ENCODE measurements at places on chromosomes 6 and 20.

DNA sequence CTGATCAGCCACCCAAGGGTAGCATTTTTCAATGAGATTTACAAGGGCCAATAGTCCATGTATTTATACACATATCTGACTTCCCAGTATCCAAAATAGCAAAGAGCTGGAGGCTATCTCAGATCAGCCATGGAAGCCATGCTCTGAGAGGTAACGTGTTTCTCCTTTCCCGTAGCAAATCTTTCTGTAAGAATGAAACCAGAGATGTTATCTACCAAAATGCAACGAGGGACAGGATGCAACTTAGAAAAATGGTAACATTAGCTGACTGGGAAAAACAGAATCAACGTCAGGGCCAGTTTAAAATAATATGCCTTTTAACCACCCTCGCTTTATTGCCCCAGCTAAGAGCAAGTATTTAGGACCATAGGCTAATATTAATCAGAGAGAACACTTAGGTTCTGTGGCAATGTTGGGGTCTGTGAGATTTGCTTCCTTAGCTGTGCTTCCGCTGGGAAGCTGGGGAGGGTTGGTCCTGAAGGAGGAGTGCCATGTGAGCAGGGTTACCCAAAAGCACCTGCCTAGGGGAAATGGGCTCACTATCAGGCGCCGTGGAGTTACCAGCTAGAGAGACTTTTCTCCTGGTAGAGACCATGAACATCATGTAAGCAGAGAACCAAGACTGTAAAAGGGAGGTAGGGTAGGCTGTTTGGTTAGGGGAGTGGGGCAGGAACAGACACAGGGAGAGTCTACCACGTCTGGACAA, 1.2 kb downstream of the ZNF831 start:
- DNase-seq = no peak

GRCh38 chr6:144248003-144248402, 37.1 kb upstream of the UTRN start:
- no peak for DNase-seq

DNA sequence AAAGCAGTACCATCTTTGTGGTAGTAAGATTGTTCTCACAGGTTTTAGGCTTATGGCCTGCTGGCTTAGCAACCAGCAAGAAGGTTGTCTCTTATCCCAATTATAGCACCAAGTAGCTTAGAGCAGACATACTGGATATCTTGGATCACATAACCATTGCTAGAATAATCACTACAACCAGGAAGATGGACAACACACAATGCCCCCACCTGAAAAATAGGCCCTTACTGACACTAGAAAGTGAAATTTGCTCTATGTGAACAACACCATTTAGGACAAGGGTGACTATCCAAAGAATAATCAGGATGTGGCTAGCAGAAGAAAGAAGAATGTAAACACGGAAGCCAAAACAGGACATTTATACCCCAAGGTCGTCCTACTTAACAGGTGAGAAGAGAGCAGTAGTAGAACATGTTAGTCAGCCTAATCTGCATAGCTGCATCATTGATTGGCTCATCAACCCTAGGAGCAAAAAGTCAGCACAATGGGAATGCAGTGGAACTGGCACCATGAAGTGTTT, 172.7 kb upstream of the MARCKS start:
- DNase-seq = no peak

- no peak for DNase-seq
Observed at GRCh38 chr20:61430228-61430624, 178.2 kb downstream of the CDH4 start.

- DNase-seq = no peak
Observed at GRCh38 chr20:31860390-31861134, 9.8 kb downstream of the DUSP15 start.

- DNase-seq = no peak
Observed at GRCh38 chr20:23624324-23624691, 13.4 kb downstream of the CST3 start.

- no peak for DNase-seq
Observed at GRCh38 chr20:47224300-47224791, 132.2 kb downstream of the ZMYND8 start.

- peak; percentile 7 for DNase-seq
Observed at GRCh38 chr20:42531508-42531961, 658.2 kb downstream of the PTPRT start.

DNA sequence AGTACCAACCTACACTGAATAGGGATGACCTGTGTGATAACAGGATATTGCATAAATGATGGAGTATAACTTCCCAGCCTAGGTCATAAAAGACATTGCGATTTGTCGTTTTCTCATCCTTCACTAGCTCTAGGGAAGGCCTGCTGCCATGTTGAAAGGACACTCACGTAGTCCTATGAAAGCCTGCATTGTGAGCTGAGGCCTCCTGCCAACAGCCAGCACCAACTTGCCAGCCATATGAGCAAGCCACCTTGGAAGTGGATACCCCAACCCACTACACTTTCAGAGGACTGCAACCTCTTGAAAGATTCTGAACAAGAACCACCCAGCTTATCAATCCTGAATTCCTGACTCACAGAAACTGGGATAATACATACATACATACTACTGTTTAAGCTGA, 3.5 kb upstream of the PANK2 start:
- DNase-seq = no peak

DNA sequence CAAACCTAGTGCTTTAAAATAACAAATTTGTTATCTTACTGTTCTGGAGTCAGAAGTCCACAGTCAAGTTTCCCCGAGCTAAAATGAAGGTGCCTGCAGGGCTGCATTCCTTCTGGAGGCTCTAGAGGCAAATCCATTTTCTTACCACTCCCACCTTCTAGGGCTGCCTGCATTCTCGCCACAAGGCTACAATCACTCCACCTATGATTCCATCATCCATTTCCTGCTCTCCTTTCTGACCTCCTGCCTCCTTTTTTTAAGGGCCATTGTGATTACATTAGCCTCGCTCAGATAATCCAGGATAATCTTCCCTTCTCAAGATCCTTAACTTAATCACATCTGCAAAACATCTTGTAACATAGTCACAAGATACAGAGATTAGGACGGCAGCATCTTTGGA, 42.4 kb upstream of the SIRT5 start:
- DNase-seq = no peak

GRCh38 chr20:571754-572441, 28.3 kb upstream of the CSNK2A1 start:
- DNase-seq = no peak

DNA sequence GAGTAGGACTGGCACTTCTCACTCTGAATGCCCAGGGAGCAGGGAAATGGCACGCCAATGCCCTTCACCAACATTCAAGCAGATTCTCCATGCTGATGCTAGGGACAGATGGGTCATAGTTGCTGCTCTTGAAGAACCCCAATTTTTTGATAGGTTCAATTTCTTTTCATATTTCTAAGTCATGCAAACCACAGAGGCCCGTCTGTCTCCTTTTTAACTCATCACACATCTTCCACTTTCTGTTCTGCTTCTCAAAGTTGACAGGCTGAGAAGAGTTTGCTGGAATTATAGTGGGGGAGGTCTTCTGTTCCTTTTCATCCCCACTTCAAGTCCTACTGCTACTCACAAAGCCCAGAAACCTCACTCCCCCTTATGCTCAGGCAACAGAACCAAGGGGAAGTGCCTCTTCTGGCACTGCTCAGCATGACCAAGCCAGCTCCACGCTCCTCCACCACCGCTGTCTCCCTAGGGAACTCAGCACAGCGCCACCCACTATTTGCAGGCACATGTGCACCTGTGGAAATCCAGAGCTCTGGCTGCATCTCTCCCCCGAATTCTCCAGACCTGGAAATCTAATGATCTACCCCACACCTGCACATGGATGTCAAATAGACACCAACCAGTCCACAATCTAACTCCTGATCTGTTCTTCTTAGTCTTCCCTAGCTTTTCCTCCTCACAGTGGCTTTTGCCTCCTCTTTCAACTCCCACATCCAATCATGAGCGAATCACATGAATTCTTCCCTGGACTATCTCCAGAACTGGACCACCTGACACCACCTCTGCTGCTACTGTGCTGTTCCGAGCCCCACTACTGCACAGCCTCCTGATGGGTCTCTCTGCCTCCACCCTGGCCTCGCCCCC, 10.7 kb downstream of the ZBTB24 start:
- peak; percentile 46 for DNase-seq

DNA sequence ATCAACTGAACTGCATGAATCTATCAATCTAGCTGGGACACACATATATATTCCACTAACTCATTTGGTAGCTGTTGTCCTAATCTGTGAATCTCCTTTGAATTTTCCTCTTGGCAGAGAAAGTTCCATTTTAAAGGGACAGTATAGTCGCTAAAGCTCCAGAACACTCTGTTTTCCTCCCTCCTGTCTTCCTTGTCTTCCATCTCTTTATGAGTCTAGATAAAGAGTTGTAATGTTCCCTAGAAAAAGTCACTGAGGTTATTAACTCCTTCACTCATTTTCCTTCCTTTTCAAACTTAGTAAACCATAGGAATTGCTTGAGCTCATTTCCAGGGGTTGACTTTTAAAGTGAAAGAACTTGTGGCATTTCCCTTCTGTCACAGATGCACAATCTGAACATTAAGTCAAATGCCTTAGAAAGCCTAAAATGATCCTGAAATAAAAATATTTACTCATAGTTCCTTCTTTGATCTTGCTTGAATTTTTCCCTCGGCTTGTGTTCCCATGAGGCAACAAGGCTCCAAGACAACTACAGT, 198.4 kb downstream of the TRIM27 start:
- no peak for DNase-seq

DNA sequence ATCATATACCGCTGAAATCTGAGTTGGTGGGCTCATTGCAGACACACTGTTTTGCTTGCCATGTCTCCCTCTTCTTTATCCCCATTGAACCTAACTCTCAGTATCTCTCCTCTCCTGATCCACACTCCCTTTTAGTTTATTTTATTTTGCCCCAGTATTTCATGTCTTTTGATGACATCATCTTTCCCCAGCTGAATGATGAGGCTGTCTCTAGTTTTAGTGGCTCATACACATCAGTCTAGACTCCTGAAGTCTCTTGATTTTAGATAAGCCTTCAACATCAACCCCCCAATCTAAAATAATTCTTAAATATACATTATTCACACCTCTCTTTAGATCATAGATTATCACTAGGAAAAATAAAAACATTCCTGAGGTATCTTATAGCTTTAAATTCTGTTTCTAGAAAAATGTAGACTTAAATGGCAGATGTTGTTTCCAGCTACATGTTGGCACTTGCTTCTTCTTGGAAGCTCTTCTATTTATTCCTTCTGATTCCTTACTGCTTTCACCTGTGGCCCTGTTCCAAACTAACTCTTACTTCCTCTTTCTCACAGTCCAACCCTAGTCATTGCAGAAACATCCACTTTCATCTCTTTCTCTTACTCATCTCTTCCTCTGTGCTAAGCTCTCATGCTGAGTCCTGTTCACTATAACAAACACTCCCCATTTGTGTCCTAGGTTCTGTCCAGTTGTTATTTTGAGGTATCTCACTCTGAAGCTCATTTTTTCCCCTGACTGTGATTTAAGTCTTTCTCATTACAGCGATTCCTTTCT, 191.9 kb upstream of the SLC35B3 start:
- DNase-seq = no peak

GRCh38 chr6:151112130-151112529, 127.6 kb upstream of the AKAP12 start:
- DNase-seq = no peak

- DNase-seq = no peak
Observed at GRCh38 chr20:13425381-13426135, 204.5 kb downstream of the ISM1 start.

DNA sequence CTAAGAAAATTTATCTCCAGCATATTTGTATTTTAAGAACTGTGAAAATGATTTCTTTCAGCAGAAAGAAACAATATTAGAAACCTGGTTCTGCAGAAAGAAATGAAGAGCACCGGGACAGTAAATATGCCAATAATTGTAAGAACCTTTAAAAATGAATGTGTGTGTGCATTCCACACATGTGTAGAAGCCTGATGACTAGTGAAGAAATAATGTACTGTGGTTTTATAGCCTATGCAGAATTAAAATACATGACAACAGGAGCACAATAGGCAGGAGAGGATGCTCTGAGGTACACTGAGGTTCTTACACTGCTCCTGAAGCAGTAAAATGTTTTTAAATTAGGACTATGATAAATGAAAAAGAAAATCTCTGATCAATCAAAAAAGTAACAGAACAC, 48.9 kb downstream of the SNX14 start:
- no peak for DNase-seq

DNA sequence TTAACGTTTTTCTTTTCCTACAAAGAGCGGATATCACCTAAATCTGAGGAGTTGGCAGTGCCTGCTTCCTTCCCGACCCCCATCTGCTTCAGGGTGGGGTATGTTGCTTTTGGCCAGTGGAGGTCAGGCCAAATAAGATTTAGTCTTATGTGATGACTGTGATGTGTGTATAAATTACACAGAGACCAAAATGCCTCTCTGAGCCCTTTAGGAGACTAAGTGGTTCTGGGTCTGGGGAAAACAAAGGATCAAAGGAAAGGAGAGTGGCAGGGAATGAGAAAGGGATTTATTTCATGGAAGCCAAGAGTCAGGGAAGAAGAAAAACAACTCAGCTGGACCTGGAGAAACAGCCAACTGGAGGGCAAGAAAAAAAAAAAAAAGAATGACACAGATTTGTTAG, 39.1 kb upstream of the TBC1D7 start:
- no peak for DNase-seq

GRCh38 chr6:84773431-84774156, 9.2 kb upstream of the TBX18 start:
- DNase-seq = no peak

GRCh38 chr20:709991-710779, 34.6 kb upstream of the SCRT2 start:
- no peak for DNase-seq

DNA sequence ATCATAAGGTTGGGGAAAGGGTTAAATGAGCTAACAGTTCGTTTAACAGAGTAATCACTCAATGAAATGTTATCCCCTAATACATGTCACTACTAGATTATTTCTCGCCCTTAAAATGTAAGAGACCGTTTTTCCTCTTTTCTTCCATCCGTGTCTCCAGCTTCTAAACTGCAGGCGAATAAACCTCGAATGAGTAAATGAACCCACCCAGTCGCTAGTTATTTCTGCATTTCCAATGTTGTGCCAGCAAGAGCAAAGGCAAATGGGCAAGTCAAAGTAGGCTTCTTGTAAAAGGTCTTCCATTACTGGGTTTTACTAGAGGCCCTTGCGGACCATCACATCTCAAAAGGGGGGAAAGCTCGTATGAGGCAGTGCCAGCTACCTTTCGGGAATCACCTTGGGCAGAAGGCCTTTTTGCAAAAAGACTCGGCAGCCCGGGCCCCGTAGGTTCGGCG, 400 bp upstream of the SMAP1 start:
- no peak for DNase-seq

- no peak for DNase-seq
Observed at GRCh38 chr6:109944448-109944847, 33.7 kb upstream of the GPR6 start.

DNA sequence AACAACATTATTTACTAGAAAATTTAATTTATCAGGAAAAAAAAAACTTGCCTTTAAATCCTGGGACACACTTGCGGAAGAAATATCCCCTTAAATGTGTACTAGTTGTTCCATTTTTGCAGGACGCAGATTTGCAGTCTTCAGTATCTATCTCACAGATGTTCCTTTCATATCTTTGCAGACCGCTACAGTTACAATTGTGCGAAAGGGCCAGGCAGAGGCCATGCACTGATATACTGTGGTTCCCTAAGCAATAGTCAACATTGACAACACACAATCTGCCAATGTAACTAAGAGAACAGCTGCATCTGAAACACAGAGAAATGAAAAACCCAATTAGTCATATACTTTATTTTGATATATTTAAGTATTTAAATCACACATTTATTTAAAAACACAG, 411.2 kb downstream of the EYS start:
- DNase-seq = no peak

- DNase-seq = no peak
Observed at GRCh38 chr6:158783851-158784250, 35.3 kb downstream of the EZR start.
